ENCODE measurements at places on chromosomes 2 and 18. TPM values are rescaled to one million over a fixed set of nuclear protein-coding genes. Genes with fewer than 3 reads are reported as not detected.

Gene SLC9A4
- not detected for total RNA-seq

Gene NDC80
- 32.3 TPM for total RNA-seq

Gene SLC19A3
- 12.3 TPM for total RNA-seq

Gene ST6GAL2
- total RNA-seq: not detected

Gene ANKRD53
- not detected for total RNA-seq

Gene NPPC
- not detected for total RNA-seq

Gene CAPN10
- total RNA-seq: 22.3 TPM

Gene CD8A
- 0.12 TPM for total RNA-seq

Gene NT5DC4
- not detected for total RNA-seq

Gene ABCG8
- not detected for total RNA-seq

Gene LRRC30
- not detected for total RNA-seq

Gene ALPP
- not detected for total RNA-seq

Gene LAMA3
- 3.9 TPM for total RNA-seq

Gene TCF23
- not detected for total RNA-seq

Gene GULP1
- total RNA-seq: 73.7 TPM

Gene CYP27C1
- total RNA-seq: not detected

Gene ITGB6
- total RNA-seq: not detected

Gene FOXI3
- not detected for total RNA-seq

Gene IFIH1
- 5.1 TPM for total RNA-seq

Gene POTEJ
- not detected for total RNA-seq

Gene SIX3
- 0.17 TPM for total RNA-seq

Gene RTP5
- not detected for total RNA-seq

Gene CD207
- not detected for total RNA-seq

Gene SPR
- total RNA-seq: 40.1 TPM

Gene C2orf80
- not detected for total RNA-seq

Gene C2orf74
- total RNA-seq: 29.9 TPM

Gene TNFRSF11A
- 0.87 TPM for total RNA-seq

Gene MYO1B
- total RNA-seq: 47.5 TPM

Gene SERPINB8
- 52.9 TPM for total RNA-seq

Gene OR6B2
- not detected for total RNA-seq

Gene GALNT5
- total RNA-seq: 3.0 TPM

Gene PROKR1
- total RNA-seq: not detected

Gene DBI
- total RNA-seq: 86.6 TPM

Gene PDE1A
- total RNA-seq: 41.1 TPM

Gene LIPG
- 1.9 TPM for total RNA-seq

Gene HRH4
- total RNA-seq: 0.12 TPM

Gene SLC16A14
- 28.4 TPM for total RNA-seq

Gene IL18RAP
- total RNA-seq: 1.2 TPM

Gene MATN3
- 3.0 TPM for total RNA-seq

Gene GAL3ST2
- total RNA-seq: not detected

Gene LBX2
- 0.95 TPM for total RNA-seq

Gene MERTK
- 1.2 TPM for total RNA-seq

Gene REG1B
- not detected for total RNA-seq

Gene DCDC2C
- total RNA-seq: not detected

Gene ZC3H6
- total RNA-seq: 8.7 TPM

Gene RGPD4
- not detected for total RNA-seq

Gene TANC1
- 14.9 TPM for total RNA-seq

Gene UGT1A3
- total RNA-seq: not detected

Gene NPAS2
- total RNA-seq: 30.6 TPM

Gene OTX1
- total RNA-seq: 0.58 TPM

All from NCI-H460 (cell line).